Brain pericyte (primary cell): ENCODE measurements at places on chromosomes 13 and 19.

DNA sequence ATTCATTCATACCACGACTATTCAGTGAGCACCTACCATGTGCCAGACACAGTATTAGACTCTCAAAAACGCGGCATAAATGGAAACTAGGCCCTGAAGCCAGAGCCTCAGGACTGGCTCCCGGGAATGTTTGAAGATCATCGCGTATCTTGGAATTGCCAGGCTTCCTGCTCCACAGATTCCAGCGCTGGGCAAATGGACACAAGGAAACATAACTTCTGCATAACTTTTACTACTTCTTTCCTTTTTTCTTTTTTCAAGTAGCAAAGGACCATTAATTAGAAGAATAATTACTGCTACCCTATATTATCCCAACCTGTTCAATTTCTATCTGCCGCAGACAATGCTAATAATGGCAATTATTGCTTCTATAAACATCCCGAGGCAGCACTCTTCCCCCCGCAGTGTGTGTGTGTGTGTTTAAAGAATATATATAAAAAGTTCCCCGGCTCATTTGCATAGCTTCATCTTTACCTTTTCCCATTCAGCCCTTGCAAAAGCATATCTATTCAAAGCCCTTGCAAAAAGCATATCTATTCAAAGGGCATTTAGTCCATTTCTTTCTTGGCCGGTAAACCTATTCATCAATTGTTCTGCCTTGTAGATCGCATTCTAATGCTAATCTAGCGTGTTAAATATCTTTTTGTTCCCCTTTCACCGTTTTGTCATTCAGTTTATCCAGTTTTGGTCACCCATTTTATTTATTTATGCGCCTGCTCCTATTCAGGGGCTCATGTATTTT lies 6.1 kb downstream of the SOX21 start:
- DNase-seq, result no peak

DNA sequence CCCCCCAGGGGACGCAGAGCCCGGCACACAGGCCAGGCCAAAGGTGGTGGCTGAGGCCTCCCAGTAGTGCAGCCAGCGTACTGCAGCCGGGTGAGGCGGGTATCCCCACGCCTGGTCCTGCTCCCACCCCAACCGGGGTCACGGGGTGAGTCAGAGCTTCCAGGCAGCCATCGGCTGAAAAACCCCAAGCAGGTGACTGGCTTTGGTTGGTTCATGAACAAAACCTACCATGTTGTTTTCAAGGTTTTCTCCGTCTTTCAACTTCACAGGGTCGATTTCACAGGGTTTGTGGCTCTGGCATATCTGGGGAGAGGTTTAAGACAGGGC lies 42.1 kb upstream of the C13orf46 start:
- DNase-seq, result no peak

DNA sequence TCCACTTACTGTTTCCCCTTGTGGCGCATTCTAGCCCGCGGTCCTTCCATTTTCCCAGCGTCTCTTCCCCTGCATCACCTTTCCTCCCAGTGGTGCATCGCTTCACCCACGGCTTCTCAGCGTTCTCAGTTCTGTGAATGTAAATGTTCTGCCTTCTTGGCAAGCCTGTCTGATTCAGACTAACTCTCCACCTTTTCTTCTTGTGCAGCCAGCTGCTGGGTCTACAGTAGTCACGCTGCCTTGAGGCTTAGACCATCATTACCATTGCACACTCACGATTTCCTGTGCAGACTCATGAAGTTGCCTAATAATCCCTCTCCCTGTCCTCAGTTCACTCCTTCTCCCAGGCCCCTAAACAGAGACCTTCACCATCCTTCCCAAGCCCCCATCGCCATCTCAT lies 75.0 kb downstream of the DHRS12 start:
- DNase-seq, result no peak

GRCh38 chr19:7533281-7533885 lies 2.1 kb upstream of the PNPLA6 start:
- no peak for DNase-seq

DNA sequence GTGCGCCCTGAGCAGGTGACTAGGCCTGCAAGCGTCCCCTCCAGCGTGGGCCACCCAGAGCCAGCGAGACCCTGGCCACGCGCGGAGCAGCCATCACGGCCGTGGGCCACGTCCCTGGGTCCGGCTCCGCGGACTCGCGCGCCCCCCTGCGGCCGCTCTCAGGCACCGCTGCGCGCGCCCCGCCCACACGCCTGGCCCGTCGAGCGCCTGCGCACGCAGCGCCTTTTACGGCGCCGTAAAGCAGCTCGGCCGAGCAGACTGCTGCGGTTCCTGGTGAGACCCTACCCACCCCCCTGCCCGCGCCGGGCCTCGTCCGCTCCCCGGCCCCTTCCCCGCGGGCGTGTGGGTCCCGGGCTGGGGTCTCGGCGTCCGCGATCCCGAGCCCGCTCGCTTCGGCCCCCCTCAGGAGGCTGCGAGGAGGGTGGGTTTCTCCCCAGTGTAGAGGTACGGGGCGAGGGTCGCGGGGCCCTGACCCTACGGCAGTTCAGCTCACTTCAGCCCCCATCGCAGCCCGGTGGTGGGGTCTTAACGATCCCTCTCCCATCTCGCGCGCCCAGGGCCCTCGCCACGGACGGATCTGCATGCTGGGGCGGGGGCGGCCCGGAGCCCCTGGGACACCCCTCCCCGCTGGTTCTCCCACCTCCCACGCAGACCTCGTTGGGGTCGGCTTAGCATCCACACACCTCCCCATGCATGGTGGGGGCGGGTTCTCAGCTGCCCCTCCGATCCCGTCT lies at the start of gene TRAPPC5:
TSS of gene TRAPPC5 (plus strand) at position 228 of the 734 bp plus-strand sequence. CDS start 1,421 bp downstream, outside the sequence.
- DNase-seq, result no peak
